H9 (cell line): ENCODE measurements at places on chromosomes 13 and 19. TPM values are rescaled to one million over a fixed set of nuclear protein-coding genes. Genes with fewer than 3 reads are reported as not detected.

The LGALS14 gene
- not detected in 2 replicates for total RNA-seq

DNA sequence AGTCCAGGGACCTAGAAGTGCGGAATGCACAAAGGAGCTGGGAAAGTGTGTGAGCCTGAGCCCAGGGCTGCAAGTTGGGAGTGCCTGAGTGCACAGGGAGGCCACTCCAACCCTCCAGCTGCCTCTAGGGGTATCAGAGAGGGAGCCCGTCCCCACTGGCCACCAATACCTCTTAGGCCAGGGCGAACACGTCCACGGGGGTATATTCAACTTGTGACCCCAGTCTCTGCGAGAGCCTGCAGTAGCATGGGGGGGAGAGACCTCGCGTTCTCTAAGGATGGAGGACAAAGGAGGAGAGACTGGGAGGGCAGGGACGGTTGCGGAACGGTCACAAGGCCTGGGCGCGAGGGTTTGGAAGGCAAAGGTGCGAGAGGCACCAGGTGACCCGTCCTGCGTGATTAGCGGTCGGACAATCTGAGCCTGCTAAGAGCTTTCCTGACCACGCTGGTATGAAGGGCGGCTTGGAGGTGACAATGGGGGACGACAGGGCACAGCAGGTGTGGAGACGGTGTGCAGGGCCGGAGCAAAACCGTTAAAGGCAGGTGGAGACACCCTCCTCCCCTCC is 676 bp downstream of the CD320 start:
- DNase-seq = no peak

DNA sequence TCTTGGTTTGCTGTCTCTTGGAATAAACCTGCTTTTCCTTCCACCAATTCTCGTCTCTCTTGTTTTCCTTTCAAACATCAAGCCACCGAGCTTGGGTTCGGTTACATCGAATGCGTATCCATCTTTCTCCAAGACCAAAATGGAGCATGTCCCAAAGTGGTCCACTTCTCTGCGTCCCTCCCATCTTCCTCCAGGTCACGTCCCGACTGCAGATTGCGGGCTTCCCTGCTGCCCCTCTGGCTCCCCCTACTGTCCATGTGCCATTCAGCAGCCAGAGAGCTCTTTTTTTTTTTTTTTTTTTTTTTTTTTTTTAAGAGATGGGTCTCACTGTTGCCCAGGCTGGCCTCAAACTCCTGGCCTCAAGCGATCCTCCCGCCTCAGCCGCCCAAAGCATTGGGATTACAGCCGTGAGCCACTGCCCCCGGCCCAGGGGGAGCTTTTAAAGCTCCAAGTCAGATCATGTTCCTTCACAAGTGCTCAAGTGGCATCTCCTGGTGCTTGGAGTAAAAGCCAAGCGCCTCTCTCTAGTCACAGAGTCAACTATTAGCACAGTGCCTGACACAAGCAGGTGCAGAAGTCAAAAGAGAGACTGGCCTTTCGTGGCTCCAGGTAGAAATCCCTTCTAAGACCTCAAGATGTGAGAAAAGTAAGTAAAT is 10.0 kb downstream of the COL5A3 start:
- DNase-seq = peak; percentile 87

GRCh38 chr19:31880283-31880682 is 465.1 kb upstream of the ZNF507 start:
- no peak for DNase-seq

GRCh38 chr19:35046461-35046860 is 4.9 kb downstream of the HPN start:
- no peak for DNase-seq

- no peak for DNase-seq
Measured at GRCh38 chr19:34154401-34154800, 17.9 kb upstream of the LSM14A start.

DNA sequence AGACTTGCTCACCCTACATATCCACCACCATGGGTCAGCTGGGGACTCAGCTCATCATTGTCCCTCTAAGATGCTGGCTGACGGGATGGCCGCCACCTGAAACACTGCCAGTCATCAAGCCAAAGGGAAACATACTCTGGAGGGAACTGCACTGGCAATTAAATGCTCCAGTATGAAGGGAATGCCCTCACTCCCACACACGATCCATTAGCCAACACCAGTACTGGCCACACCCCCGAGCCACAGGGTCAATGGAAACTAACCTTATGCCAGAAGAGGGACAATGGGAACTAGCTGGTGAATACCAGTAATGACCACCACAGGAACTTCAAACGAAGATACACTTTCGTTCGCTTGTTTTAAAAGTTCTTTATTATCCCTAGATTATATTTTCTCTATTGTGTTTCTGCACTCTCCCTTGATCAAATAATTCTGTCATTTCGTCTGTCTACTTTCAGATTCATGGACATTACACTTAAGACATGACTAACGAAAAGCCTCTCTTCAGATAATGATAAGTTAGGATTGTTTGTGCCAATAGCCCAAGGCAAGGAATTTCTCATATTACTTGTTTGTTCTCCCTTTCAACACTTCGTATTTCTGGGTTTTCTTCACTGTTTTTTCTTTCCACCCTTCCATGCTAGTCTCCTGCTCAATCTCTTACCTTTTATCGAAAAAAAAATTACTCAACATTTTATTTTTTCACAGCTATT is 1.7 kb upstream of the ZNF507 start:
- DNase-seq = no peak

DNA sequence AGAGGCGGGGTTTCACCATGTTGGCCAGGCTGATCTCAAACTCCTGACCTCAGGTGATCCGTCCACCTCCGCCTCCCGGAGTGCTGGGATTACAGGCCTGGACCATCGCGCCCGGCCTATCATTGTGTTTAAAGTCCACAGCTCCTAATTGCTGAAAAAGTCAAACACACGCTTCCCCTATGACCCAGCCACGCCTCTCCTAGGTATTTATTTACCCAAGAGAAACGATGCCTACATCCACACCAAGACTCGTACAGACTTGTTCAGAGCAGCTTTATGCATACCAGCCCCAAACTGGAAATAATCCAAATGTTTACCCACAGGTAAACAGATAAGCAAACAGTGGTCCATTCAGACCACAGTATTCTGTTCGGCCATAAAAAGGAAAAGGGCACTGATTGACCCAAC is 15.1 kb downstream of the ZNRF4 start:
- DNase-seq = no peak

- DNase-seq = peak; percentile 91
Measured at GRCh38 chr19:49441210-49441959, at the start of gene SLC17A7. Gene SLC17A7, minus strand, starts transcription at chr19:49441527. Its CDS starts 148 bp downstream, at chr19:49441379.

DNA sequence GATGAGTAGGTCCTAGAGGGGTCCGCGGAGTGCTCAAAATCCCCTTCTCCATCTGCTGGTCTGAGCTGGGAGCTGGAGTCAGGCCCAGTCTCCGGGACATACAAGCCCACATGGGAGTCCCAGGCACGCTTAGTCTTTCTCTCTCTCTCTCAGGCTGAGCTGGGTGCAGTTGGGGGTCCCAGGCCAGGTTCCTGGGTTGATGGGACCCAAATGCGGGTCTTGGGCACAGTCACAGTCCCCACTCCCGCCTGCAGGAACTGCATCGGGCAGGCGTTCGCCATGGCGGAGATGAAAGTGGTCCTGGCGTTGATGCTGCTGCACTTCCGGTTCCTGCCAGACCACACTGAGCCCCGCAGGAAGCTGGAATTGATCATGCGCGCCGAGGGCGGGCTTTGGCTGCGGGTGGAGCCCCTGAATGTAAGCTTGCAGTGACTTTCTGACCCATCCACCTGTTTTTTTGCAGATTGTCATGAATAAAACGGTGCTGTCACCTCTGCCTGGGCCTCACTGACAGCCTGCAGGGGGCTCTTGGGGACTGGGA is 23.8 kb downstream of the CYP4F12 start:
- DNase-seq = no peak

- no peak for DNase-seq
Measured at GRCh38 chr13:47049276-47049989, 152.6 kb upstream of the HTR2A start.
